ENCODE measurements at places on chromosomes 11 and 22.

- no peak for DNase-seq
These were observed 4.4 kb downstream of the OR8B3 start for GRCh38 chr11:124394408-124394807.

- peak; percentile 54 for DNase-seq
These were observed 57.7 kb downstream of the BMAL1 start for GRCh38 chr11:13335319-13335718.

DNA sequence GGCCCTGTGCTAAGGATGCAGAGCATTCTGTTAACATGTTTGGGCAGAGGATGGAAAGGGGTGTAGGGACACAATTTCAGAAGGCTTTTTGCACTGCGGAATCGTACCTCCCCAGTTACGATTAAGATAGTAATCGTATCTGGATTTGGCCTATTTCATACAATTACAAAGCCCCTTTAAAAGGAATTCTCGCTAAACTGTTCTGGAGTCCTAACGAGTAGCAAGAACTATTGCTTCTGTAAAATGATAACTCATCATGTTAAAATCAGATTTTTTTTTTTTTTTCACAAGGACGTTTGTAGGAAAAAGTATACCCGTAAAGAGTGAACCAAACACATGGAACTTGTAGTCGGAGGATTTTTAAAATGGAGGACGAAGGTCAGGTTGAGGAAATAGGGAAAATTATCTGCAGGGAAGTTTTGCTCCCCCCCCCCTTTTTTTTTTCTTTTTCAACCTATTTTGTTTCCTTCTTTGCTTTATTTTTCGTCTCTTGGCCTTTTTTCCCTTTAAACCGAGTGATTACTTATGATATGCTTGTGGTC lies 934 bp downstream of the HSD17B12 start:
- DNase-seq, result no peak

GRCh38 chr11:38498721-38499120 lies 1900.7 kb upstream of the RAG2 start:
- no peak for DNase-seq

GRCh38 chr11:100561323-100561722 lies 125.8 kb upstream of the ARHGAP42 start:
- no peak for DNase-seq

DNA sequence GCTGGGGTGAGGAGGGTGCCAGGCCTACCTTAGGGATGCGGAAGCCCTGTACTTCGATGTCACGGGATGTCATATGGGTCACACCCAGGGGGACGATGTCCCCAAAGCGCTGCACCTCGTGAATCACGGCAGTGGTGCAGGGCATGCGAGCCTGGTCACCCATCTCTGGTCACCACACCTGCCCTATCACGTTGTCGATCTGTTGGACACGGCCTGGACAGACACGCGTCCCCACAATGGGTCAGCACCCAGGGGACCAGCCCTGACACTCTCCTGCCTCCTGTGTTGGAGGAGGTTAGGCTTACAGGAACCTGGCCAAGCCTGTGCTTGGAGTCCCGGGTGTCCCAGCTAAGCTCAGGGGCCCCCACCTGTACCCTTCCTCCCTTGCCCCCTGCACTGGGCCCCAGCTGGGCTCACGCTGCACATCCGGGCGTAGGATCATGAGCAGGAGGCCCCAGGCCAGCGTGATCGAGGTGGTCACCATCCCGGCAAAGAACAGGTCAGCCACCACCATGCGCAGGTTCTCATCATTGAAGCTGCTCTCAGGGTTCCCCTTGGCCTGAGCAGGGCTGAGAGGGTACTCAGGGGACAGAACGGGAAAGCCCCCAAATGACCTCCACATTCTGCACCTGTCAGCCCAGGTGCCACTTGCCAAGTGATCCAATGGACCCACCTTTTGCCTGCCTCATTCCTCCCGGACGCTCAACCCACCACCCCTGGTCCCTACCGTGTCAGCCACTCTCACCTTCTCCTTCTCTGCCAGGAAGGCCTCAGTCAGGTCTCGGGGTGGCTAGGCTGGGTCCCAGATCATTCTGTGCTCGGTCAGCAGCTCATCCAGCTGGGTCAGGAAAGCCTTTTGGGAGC lies 20.3 kb upstream of the CYP2D6 start:
- DNase-seq, result no peak

Data from activated T-helper 9 cell treated with anti-CD3 and anti-CD28 coated beads, Interleukin-2, amount 50 U/mL, for 16 hours (primary cell).